ENCODE measurements at places on chromosomes 6 and 20. TPM values are rescaled to one million over a fixed set of nuclear protein-coding genes. Genes with fewer than 3 reads are reported as not detected.

ID4 gene
- not detected for total RNA-seq

IPCEF1 gene
- total RNA-seq, result 46.4 TPM

DLL1 gene
- total RNA-seq, result 15.8 TPM

WFDC2 gene
- total RNA-seq, result not detected

GRCh38 chr6:11833626-11834592 lies 55.3 kb upstream of the ADTRP start:
- no peak overlapping the region for H3K27ac ChIP-seq
- no peak overlapping the region for H3K4me3 ChIP-seq
- no peaks in the 10 kb centered on the region for H3K27me3 ChIP-seq

- H3K4me3 ChIP-seq, result peak overlapping the region; percentile 29
- H3K36me3 ChIP-seq, result peaks cover 21% of the 10 kb centered on the region
- peak overlapping the region; percentile 75 for H3K27ac ChIP-seq
- peaks cover 44% of the 10 kb centered on the region for H3K4me1 ChIP-seq
These were observed 46.8 kb downstream of the LY86 start for GRCh38 chr6:6635291-6635690.

- no peaks in the 10 kb centered on the region for H3K4me1 ChIP-seq
- DNase-seq, result no peak
- H3K36me3 ChIP-seq, result no peaks in the 10 kb centered on the region
- H3K4me3 ChIP-seq, result no peak overlapping the region
- no peak overlapping the region for H3K27ac ChIP-seq
These were observed 18.6 kb downstream of the KCNK17 start for GRCh38 chr6:39295611-39296011.

DNA sequence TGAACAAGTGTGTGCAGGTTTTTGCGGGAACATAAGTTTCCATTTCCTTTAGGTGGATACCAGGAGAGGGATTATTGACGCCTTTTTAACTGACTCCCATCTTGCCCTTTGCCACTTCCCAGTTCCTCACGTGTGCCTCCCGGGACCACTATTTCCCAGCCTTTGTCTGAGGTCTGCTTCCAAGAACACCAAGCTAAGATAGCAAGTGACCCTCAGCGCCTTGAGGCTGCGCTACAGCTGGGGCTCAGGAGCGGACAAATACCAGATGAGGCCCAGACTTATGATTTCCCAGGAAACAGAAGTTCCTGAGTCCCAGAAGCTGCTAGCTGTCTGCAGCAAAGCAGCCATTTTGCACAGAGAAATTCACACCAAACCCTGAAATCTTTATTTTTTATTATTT lies 216.7 kb downstream of the SYNDIG1 start:
- no peaks in the 10 kb centered on the region for H3K36me3 ChIP-seq
- no peak overlapping the region for H3K4me3 ChIP-seq
- H3K27ac ChIP-seq, result no peak overlapping the region
- peaks cover 6% of the 10 kb centered on the region for H3K27me3 ChIP-seq

DNA sequence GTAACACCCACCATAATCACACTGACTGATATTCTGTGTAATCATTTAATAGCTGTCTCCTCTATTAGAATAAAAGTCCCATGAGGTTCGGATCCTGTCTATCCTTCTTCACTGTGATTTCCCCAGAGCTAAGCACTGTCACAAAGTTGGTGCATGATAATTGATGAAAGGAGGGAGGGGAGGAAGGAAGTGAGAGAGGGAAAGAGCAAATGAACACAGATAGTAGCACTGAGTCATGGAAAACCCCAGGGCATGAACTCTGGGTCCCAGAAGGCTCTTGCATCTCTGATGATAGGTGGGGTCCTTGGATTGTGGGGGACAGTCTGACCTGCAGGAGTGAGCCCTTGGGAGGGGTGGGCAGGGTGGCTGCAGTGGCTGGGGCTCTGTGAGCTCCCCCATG lies 294.1 kb downstream of the LRFN2 start:
- peaks cover 6% of the 10 kb centered on the region for H3K27me3 ChIP-seq
- no peak for DNase-seq
- H3K36me3 ChIP-seq, result no peaks in the 10 kb centered on the region
- H3K27ac ChIP-seq, result no peak overlapping the region

- H3K27me3 ChIP-seq, result no peaks in the 10 kb centered on the region
- H3K4me1 ChIP-seq, result no peaks in the 10 kb centered on the region
- no peak overlapping the region for H3K4me3 ChIP-seq
- DNase-seq, result no peak
- H3K36me3 ChIP-seq, result no peaks in the 10 kb centered on the region
- no peak overlapping the region for H3K27ac ChIP-seq
These were observed 19.1 kb upstream of the RBBP8NL start for GRCh38 chr20:62446481-62446880.

- no peak overlapping the region for H3K27ac ChIP-seq
- H3K27me3 ChIP-seq, result no peaks in the 10 kb centered on the region
- DNase-seq, result no peak
- H3K4me3 ChIP-seq, result no peak overlapping the region
- H3K36me3 ChIP-seq, result no peaks in the 10 kb centered on the region
- H3K4me1 ChIP-seq, result no peaks in the 10 kb centered on the region
These were observed 620.5 kb downstream of the DOK5 start for GRCh38 chr20:55095745-55096400.

GRCh38 chr6:119170447-119171087 lies 92.1 kb upstream of the FAM184A start:
- DNase-seq, result no peak
- H3K27ac ChIP-seq, result no peak overlapping the region
- H3K27me3 ChIP-seq, result peaks cover 24% of the 10 kb centered on the region
- H3K36me3 ChIP-seq, result peaks cover 2% of the 10 kb centered on the region

DNA sequence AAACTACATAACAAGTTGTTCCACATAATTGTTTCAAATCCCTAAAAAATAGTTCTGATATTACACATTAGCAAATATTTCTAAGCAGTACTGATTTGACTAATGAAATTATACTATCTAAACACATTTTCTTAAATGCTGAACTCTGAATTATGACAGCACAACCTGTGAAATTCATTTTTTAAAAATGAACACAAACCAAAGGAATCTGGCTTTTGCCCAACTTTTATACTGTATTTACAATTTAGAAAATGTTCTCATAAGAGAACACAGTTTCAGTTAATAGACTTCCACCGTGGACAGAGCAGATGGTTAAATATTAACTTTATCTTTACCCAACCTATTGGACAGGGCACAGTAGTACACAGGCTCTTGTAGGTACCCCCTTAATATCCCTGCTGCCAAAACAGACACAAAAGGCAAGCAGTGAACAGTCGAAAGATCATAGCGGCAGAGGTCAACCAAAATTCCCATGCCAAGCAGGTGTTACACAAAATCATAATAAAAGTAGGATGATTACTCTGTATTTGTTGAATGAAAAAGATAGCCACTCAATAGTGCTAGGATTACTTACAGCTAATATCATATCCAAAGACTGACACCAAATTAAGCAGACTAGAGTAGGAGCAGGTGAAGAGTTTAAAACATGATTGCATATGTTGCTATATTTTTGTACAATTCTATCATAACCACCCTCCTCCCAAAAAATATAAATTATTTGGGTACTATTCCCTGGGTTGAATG lies 122.5 kb downstream of the RNGTT start:
- DNase-seq, result no peak
- no peaks in the 10 kb centered on the region for H3K4me1 ChIP-seq
- H3K27me3 ChIP-seq, result no peaks in the 10 kb centered on the region
- H3K36me3 ChIP-seq, result peaks cover 51% of the 10 kb centered on the region
- no peak overlapping the region for H3K27ac ChIP-seq

Data from activated naive CD8-positive, alpha-beta T cell treated with anti-CD3 and anti-CD28 coated beads, Interleukin-2, amount 10 ng/mL, durations not matched to agents 7 days and 5 days (primary cell).